ENCODE measurements at places on chromosomes 11 and 22.

- DNase-seq, result no peak
These were observed 31.5 kb downstream of the KIAA0930 start for GRCh38 chr22:45208993-45209838.

DNA sequence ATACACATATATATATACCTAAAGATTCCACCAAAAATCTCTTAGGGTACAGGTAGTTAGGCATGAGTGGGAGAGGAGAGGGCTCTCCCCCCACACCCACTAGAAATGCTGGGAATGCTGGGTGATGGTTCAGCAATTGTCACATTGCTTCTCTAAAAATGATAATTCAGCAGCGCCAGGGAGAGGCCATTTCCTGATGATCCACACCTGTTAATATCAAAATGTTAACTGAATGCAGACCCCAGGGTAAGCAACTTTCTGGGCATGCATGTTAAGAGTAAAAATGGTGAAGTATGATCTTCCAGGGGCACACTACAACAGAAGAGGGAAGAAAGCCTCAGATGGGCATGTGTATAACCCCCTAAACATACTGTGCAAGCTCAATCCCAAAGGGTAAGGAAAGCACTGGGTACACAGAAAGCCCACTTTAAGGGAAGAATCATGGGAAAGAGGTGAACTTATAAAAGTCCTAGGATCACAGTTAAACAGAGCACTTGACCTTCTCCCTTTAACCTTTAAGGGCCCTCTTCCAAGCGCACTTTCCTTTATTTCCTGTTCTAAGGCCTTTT is 67.6 kb upstream of the GNAZ start:
- no peak for DNase-seq

DNA sequence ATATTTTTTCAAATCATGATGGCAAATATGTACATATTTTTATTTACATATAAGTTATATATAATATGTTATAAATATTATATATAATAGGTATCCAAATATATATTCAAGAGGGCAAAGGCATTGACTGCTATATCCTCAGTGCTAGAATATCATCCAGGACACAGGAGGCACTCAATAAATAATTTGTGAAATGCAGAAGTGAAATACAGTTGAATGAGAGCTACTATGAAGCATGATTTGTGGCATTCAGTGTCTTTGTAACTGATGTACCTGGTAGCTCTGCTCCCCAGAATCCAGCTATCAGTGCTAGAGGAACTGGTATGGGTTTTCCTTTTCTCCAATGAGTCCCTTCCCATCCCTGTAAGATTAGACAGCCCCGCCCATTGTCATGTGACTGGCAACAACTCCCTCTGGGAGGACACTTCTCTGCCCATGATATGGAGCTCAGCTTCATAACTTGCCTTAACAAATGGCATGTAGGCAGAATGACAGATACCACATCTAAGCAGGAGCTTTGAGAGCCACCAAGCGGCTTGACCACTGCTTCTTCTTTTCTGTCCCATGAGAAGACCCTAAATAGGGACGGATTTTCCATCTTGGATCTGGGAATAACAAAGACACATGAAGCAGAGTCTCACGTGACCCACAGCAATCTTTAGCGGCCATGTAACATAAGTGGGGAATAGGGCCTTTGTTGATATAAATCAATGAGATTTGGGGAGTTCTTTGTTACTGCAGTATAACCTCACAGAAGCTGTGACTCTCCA is 10.2 kb upstream of the CD82 start:
- no peak for DNase-seq

GRCh38 chr22:26570115-26570514 is 19.8 kb downstream of the TPST2 start:
- no peak for DNase-seq

DNA sequence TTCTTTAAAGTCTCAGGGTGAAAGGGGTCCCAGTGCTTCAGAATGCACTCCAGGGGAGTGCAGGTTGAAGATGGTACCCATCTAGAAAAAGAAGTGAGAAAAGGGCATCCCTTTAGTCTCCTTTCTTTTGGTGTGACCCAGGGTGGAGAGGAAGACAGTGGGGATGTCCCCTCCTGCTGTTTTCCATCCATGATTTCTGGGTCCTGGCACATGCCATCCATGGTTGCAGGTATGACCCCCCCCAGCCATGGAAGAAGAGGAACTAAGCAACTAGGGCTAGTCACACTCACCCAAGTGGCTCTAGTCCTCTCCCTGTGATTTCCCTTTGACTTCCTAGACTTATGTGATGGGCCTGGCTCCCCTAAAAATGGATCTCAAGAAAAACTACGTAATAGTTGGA is 15.9 kb upstream of the EI24 start:
- DNase-seq, result no peak

DNA sequence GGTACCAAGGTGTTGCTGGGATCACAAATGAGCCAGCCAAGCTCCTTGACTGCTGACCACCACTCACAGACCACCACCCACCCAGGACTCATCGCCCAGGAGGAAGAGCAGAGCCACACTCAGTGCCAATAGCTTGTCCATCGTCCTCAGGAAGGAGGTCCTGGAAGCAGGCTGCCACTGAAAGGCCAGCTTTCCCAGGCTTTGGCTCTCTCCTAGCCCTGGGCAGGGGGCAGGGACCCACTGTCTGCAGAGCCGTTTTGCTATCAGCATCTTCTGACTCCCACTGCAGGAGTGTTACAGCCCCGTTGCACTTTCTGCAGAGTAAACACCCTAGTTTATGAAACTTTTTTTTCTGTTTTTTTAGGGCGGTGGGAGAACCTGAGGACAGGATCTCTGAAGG is 12.2 kb upstream of the ACRV1 start:
- no peak for DNase-seq

DNA sequence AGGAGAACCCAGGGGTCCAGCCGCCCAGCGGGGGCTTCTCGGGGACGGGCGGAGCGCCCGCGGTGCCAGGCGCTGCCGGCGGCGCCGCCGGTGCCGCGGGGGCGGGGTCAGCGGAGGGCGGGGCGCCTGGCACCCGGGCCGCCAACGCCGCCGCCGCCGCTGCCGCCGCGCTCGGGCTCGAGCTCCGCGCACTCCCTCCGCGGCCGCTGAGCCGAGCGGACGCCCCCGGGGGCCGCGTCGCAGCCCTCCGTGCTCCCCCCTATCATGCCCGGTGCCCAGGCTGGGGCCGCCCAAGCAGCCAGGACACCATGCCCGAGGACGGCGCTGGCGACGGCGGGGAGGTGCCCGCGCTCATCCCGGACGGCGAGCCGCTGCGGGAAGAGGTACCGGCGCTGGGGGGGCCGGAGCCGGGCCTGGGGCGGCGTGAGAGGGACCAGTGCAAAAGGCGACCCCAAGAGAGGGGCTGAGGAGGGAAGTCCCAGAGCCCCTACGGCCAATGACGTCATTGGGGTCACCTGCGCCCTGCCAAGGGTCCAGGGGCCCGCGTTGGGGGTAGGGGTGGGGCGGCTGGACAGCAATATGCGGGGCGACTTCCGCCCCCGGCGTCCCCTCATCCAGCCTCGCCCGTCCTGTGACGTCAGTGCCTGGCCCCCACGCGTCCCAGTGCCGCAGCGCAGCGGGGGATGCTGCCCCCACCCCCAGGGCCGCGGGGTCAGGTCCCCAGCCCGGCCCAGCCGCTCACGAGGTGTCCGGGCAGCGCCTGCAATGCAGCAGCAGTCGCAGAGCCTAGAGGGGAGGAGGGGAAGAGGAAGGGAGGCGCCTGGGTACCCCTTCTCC is at the start of gene TMEM151A:
TMEM151A (plus strand) TSS at position 189 of the 837 bp plus-strand sequence; CDS start at position 309, 120 bp downstream.
- DNase-seq, result no peak

DNA sequence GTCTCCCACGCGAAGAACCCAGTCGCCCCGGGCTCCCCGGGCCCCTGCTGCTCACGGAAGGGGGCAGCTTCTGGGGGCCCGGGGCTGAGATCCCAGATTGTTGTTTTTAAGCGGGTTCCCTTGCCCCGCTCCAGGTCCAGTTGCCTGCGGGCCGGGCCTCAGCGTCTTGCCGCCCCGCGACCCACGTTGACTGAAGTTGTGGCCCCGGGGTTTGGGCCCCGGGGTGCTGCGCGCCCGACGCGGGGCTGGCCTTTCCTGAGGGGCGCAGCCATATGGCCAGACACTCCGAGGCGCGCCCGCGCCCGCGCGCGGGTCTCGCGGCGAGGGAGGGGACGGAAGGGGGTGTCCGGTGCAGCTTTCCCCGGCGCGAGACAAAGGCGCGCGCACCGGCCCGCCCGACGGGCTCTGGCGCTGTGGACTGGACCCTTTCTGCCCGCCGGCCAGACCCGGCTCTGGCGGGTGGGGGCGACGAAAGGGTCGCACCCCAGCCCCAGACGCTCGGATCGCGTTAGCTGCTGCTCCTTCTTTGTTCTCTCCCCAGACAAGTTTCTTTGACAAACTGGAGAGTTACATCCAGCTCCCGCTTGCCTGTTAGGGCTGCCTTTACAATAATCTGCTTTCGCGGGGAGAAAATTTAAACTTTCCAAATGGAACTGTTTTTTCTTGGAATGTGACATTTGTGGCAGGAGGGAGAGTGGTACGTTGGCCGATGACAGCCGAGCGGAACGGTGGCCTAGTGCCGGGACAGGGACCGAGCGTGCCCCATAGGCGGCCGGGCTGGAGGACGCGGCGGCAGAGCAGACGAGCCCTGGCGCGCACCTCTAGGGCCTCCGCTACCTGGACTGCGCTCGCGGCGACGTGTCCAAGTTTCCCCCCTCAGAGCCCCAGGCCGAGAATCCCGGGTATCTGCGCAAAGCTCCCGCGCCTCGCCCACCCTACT is 716 bp downstream of the AMOTL1 start:
- no peak for DNase-seq

- no peak for DNase-seq
These were observed 6.3 kb downstream of the PC start for GRCh38 chr11:66951927-66952337.

GRCh38 chr22:43851058-43851978 is 11.0 kb downstream of the SULT4A1 start:
- DNase-seq, result no peak

DNA sequence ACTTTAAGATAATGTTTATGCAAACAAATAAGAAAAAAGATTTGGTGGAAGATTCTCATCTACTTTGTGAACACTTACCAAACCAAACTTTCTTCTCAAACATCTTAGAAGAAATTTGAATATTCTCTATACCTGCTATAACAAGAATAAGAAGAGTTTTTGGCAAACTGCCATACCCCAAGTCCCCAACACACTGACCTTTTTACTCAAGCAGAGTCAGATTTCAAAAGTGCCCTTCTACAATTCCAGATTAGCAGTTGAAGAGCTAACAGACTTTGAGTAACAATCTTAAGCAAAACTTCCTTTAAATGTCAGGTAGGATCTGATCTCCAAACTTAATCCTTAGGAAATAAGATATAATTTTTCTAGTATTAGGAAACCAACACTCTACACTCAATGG is 33.9 kb downstream of the TSG101 start:
- no peak for DNase-seq

DNA sequence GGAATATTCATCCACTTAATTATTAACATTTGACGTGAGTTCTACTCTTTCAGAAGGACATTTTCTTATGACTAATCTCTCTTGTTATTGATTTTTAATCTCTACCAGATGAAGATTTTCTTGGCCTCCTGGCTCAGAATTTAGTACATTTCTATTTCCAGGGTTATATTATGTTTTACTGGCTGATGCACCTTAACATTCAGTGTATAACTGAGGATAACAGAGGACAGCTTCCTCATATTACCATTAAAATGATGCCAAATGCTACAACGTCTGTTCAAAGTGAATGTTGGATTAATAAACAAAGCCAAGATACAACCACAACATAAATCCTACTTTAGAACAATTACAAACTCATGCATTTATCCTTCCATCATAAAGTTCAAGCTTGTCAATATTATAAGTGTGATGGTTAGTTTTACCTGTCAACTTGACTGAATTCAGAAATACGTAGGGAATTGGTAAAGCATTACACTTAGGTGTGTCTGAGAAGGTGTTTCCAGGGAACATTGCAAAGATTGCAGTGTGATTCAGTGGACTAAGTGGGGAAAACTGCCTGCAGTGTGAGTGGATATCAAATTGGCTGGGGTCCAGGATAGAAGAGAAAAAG is 485.2 kb downstream of the LRRC4C start:
- DNase-seq, result no peak

GRCh38 chr22:29040385-29041275 is 21.0 kb downstream of the C22orf31 start:
- peak; percentile 42 for DNase-seq

DNA sequence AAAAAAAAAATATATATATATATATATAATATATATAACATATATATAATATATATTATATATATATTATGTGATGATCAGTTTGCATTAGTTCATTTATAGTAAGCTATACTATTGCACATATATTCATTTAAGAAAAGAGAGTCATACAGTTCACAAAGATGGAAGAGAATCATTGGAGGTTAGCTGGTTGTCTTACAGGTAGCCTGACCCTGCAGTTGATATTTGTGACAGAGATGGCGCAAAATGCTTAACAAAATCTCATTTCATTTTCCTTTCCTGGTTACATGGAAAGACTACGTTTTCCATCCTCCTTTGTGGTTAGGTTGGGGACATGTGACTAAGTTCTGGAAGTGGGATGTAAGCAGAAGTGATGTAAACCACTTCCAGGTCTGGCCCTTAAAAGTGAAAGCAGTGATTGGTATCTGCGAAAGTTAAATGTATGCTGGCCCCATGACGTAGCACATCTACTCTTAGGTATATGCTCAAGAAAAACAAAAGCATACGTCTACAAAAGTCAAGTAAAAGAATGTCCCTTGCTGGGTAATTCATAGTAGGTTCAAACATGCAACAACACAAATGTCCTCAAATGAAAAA is 7.2 kb upstream of the TMEM135 start:
- DNase-seq, result no peak

- no peak for DNase-seq
These were observed 975 bp upstream of the MDK start for GRCh38 chr11:46380340-46381047.

DNA sequence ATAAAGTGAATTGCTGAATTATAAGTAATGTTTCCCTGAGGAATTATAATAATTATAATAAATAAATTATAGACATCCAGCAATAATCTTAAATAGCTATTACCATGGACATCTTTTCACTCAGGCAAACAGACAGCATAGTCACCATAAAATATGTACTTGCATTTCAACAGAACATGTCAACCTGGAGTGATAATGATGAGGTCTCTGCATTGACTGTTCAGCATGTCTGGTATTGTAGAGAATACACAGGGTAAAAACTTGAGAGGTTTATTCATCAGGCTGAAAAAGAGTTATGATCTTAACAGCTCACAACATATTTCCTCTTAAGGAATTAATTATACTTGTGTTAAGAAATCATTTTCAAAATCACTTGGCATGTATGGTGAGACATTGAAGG is 41.1 kb upstream of the TYR start:
- no peak for DNase-seq

GRCh38 chr11:76759092-76759491 is 24.1 kb upstream of the TSKU start:
- no peak for DNase-seq

- DNase-seq, result no peak
These were observed 94.4 kb upstream of the OR4B1 start for GRCh38 chr11:48122246-48122645.

DNA sequence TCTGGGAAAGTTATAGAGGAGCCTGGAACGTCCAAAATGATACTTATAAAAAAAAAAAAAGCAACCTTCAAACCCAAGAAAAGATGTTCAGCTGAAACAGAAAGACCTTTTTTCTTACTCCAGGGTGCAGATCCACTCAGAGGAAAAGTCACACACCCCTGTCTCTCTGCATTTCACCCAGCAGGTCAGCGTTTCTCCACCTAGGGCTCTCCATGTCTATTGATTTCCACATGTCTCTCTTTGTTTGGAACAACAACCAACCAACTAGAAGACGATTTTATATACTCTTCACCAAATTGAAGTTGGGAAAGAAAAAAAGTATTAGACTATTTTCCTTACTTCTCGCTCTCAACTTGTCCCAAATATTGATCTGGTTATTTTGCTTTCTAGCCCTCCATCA is 42.2 kb upstream of the BLID start:
- no peak for DNase-seq

GRCh38 chr11:134517621-134518293 is 105.7 kb upstream of the B3GAT1 start:
- DNase-seq, result no peak

Data from activated CD8-positive, alpha-beta memory T cell treated with anti-CD3 and anti-CD28 coated beads for 1 hour (primary cell).